ENCODE measurements at places on chromosomes 5 and 9. TPM values are rescaled to one million over a fixed set of nuclear protein-coding genes. Genes with fewer than 3 reads are reported as not detected.
A peak's percentile ranks its signal among the peaks of the same experiment; 100 is the strongest.

- peak overlapping the region; percentile 89 for H3K4me3 ChIP-seq
- no peaks in the 10 kb centered on the region for H3K36me3 ChIP-seq
- H3K4me1 ChIP-seq = peaks cover 26% of the 10 kb centered on the region
- DNase-seq = peak; percentile 90
- peak overlapping the region; percentile 78 for H3K27ac ChIP-seq
Measured at GRCh38 chr9:137129456-137130175, 9.3 kb upstream of the GRIN1 start.

- no peaks in the 10 kb centered on the region for H3K36me3 ChIP-seq
- H3K4me1 ChIP-seq = peaks cover 2% of the 10 kb centered on the region
- no peak overlapping the region for H3K27ac ChIP-seq
- H3K27me3 ChIP-seq = peaks cover 2% of the 10 kb centered on the region
- no peak for DNase-seq
Measured at GRCh38 chr5:160293386-160293785, 19.0 kb downstream of the CCNJL start.

- H3K36me3 ChIP-seq = no peaks in the 10 kb centered on the region
- H3K4me1 ChIP-seq = peaks cover 21% of the 10 kb centered on the region
- H3K27ac ChIP-seq = no peak overlapping the region
- no peak overlapping the region for H3K4me3 ChIP-seq
Measured at GRCh38 chr5:141732417-141732816, 50.4 kb upstream of the ARAP3 start.

DNA sequence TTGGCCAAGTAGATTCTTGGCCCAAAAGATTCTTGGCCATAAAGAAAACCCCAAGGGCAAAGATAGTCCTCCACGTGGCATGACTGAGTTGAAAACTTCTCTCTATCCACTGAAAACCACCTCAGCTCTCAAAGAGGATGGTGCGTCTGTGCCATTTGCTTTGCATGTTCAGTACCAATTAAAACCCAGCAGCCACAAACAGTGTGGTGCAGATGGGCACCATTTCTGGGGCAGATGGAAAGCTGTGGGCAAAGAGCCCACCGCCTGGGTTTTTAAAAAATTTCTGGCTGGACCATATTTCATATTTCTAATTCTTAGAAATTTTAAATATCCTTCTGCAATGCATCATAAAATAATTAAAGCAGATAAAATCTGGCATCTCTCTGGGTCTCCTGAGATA is 84.5 kb upstream of the PUM3 start:
- H3K36me3 ChIP-seq = no peaks in the 10 kb centered on the region
- H3K4me1 ChIP-seq = no peaks in the 10 kb centered on the region
- DNase-seq = no peak
- peaks cover 2% of the 10 kb centered on the region for H3K27me3 ChIP-seq

DNA sequence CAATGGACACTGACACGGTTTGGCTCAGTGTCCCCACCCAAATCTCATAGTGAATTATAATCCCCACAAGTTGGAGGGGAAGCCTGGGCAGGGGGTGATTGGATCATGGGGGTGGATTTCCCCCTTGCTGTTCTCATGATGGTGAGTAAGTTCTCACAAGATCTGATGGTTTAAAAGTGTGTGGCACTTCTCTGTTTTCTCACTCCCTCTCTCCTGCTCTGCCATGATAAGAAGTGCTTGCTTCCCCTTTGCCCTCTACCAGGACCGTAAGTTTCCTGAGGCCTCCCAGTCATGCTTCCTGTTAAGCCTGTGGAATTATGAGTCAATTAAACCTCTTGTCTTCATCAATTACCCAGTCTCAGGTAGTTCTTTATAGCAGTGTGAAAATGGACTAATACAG is 115.8 kb upstream of the KIF2A start:
- peaks cover 5% of the 10 kb centered on the region for H3K27me3 ChIP-seq
- no peaks in the 10 kb centered on the region for H3K4me1 ChIP-seq
- no peak overlapping the region for H3K4me3 ChIP-seq
- no peak for DNase-seq
- H3K27ac ChIP-seq = no peak overlapping the region
- no peaks in the 10 kb centered on the region for H3K36me3 ChIP-seq

DNA sequence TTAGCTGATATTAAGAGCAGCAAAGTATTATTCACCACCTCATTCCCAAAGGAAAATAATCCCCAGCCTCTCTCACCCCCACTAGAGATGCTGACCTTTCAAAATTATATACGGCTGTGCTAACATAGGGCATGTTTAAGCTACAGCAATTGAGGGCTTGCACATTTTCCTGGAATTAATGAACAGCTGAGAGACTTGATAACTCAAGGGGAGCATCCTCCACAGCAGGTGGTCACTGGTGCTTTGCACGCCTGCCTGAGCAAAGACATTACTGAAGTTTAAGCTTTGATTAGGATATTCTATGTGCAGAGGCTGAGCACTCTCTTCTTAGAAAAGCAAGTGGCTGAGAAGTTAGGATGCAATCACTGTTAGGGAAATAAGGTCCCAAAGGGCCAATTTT is 230.9 kb downstream of the FAM114A2 start:
- no peaks in the 10 kb centered on the region for H3K36me3 ChIP-seq
- H3K27ac ChIP-seq = no peak overlapping the region
- H3K4me1 ChIP-seq = no peaks in the 10 kb centered on the region

DNA sequence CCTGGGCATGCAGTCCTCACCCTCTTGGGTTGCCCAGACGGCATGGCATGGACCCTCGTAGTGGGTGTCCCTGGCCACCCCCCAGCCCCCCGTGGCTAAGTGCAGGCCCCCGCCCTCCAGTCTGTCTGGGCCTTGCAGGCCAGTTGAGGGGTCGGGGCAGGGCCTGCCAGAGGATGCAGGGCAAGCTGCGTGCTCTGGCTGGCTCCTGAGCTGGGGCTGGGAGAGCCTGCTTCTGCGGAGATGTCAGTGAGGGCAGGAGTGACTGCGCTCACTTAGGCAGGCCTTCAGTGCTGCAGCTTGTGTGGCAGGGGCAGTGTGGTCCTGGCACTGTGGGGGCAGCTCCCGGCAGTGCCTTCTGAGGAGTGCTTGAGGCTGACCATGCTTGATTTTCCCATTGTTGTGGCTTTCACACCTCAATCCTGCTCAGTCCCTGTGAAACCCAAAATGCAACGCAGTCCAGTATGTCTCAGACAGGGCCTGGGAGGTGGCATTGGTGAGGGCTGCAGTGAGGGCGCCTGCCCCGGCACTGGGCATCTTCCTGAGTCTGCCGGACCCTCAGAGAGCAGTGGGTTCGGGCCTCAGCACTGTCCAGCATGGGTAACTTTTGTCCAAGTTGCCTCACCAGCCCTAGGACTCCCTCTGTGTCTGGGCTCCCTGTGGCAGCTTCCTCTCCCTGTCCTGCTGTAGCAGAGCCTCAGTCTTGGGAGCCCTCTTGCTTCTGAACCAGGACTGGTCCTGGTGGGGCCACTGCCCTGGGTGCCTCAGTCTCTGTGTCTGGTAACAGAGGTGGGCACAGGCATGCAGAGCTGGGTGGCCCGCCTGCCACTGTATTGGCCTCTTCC is 93.0 kb downstream of the PHF2 start:
- no peaks in the 10 kb centered on the region for H3K4me1 ChIP-seq
- peak; percentile 24 for DNase-seq
- no peak overlapping the region for H3K4me3 ChIP-seq
- H3K27me3 ChIP-seq = no peaks in the 10 kb centered on the region

Gene TEX48
- total RNA-seq = not detected

Gene MYOZ3
- 0.14 TPM for total RNA-seq

Measured in activated naive CD8-positive, alpha-beta T cell treated with anti-CD3 and anti-CD28 coated beads, Interleukin-2, amount 10 ng/mL, durations not matched to agents 7 days and 5 days (primary cell).